ENCODE measurements at places on chromosomes 6 and 20.

GRCh38 chr20:57582432-57583288 lies 21.8 kb downstream of the PCK1 start:
- DNase-seq, result no peak

DNA sequence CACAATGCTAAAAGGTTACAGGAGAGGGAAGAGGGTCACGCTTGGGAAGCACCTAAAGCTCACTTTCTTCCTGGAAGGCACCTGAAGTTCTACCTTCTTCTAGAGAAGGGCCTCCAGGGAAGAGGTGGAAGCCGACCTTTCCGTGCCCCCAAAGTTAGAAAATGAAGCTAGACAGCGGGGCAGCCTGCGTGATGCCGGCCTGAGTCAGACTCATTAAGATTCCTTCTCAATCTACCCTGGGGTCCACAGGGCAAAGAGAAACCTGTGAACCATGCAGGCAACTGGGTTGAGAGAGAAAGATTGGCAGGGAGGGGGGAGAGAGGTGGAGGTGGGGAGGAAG lies 54.8 kb upstream of the CCDC167 start:
- DNase-seq, result peak; percentile 28

DNA sequence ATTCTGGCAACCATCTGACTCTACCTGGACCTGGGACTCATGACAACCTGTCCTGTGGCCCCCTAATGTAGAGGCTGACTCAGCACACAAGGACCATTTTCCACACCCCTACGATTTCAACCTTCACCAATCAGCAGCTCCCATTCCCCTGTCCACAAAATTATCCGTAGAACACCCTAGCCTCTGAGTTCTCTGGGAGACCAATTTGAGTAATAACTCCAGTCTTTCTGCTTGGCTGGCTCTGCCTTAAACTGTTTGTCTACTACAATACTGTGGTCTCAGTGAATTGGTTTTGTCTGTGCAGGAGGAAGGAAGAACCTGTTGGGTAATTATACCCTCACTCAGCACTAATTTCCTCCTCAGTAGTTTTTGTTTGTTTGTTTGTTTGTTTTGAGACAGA lies 99.3 kb upstream of the MRPS10 start:
- no peak for DNase-seq

- DNase-seq, result no peak
These were observed 1.5 kb downstream of the RBM38 start for GRCh38 chr20:57392512-57393271.

- no peak for DNase-seq
These were observed 25.8 kb upstream of the FABP7 start for GRCh38 chr6:122753688-122754056.

DNA sequence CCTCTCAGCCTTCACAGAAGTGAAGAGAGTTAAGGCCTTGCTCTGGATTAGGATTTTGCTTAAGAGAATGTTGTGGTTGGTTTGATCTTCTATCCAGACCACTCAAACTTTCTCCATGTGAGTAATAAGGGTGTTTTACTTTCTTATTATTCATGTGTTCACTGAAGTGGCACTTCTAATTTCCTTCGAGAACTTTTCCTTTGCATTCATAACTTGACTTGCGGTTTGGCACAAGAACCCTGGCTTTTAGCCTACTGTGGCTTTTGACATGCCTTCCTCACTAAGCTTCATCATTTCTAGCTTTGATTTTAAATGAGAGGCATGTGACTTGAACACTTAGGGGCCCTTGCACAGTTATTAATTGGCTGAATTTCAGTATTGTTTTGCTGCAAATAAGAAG lies 166.1 kb upstream of the OPRM1 start:
- no peak for DNase-seq

DNA sequence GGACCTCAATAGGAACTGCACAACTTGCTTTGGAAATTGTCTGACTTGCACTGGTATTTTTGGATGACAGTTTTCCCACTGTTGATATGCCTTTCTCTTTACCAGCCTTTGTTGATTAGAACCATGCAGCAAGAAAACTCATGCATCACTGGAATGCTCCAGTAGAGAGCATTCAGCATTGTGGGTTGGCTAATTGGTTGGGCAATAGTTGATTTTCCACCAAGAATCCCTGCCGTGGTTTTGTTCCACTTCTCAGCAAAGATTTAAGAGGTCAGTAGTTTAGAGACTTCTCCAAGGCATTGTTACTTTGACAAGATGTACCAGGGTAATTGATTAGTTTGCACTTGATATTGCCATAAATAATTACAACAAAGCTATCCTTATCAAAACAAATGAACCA lies 260.0 kb downstream of the DHX35 start:
- DNase-seq, result no peak

- no peak for DNase-seq
These were observed 2.2 kb downstream of the RGS19 start for GRCh38 chr20:64077094-64077493.

DNA sequence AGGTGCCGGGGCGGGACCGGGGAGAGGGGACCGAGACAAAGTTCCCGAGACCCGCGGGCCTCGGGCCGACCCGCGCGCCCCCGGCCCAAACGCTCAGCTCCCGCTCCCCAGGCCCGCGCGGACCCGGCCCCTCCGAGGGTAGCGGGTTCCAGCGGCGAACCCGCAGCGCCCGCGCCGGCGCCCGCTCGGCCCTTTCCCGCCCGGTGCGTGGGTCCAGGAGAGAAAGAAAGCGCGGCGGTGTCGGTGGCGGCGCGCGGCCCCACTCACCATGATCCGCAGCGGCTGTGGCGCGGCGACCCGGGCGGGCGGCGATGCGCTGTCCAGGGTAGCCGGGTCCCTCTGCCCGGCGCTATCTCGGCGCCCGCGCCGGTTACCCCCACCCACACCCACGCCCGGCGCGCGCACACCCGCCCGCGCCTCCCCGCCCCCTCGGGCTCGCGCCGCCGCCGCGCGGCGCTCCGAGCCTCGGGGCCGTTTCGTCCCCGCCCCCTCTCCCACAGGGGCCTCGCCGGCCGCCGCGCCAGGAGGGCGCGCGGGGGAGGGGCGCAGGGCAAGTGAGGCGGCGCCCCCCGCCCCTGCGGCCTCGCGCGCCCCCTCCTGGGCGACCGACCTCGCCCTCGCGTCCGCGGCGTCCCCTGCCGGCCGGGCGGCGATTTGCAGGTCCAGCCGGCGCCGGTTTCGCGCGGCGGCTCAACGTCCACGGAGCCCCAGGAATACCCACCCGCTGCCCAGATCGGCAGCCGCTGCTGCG lies at the start of gene ELOVL2:
TSS of gene ELOVL2 (minus strand) at position 345 of the 751 bp plus-strand sequence. CDS start at position 270, 75 bp downstream.
- no peak for DNase-seq

DNA sequence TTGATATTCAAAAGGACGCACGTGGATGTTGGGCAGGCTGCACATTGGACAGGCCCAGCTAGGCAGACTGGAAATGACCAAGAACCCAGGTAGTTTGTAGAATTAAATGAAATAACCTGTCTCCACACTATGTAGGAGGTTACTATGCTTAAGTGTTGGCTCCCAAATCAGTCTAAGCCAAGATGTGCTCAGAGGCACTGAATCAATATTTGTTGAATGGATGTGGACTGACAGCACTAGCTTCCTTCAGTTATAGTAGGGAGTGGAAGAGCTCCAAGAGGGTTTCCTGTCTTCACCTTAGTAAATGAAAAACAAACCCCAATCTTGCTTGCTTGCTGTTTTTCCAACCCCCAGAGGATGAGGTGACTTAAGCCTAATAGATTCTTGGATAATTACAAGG lies 180.5 kb downstream of the JARID2 start:
- DNase-seq, result no peak

- DNase-seq, result no peak
These were observed 817.5 kb upstream of the SLC35B3 start for GRCh38 chr6:9252799-9253198.

- no peak for DNase-seq
These were observed 10.6 kb upstream of the TBC1D20 start for GRCh38 chr20:472889-473292.

- peak; percentile 29 for DNase-seq
These were observed 7.7 kb upstream of the ZKSCAN8 start for GRCh38 chr6:28134015-28134414.

DNA sequence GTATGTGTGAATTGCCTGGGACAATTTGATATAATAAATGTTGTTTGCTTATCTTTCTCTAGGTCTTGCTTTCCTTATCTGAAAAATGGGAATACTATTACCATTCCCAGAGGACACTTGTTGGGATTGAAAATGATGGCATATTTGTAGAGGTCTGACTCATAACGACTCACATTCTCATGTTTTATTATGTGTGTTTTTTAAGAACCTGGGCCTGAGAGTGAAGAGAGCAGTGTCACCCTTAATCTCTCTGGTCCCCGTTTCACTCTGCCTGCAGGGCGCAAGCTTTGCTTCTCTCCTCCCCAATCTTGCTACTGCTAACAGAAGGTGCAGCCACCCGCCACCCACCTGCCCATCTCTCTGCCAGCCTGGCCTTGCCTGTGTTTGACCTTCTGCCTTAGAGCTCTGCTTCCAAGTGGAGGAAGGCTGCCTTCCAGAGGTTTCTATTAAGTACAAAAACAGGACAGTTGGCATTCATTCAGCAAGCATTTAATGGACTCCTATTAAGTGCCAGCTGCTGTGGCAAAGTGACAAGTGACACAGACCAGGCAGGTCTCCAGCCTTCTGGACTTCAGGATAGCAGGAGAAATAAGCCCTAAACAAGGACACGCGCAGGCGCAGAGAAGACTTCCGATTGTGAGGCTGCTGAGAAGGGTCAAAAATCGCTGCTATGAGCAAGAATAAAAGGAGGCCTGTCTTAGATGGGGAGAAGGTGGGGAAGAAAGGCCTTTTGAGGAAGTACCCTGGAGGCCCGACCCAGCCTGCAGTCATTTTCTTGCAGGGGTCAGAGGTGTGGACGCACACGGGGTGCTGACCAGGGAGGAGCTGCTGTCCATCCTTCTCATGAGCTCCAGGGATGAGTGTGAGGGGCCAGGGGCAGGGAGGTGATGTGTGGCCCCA lies 112.5 kb downstream of the JPH2 start:
- no peak for DNase-seq

GRCh38 chr6:3339811-3340210 lies 81.1 kb downstream of the PSMG4 start:
- no peak for DNase-seq

- no peak for DNase-seq
These were observed 16.0 kb downstream of the TCFL5 start for GRCh38 chr20:62845416-62846160.

- DNase-seq, result no peak
These were observed 602 bp upstream of the TSPYL4 start for GRCh38 chr6:116254297-116255056.

- no peak for DNase-seq
These were observed 75.0 kb downstream of the ELOVL4 start for GRCh38 chr6:79872303-79872702.

- DNase-seq, result no peak
These were observed 82.5 kb upstream of the TNFRSF21 start for GRCh38 chr6:47392251-47392650.

- DNase-seq, result no peak
These were observed 3.6 kb upstream of the VSTM2L start for GRCh38 chr20:37899105-37900045.

DNA sequence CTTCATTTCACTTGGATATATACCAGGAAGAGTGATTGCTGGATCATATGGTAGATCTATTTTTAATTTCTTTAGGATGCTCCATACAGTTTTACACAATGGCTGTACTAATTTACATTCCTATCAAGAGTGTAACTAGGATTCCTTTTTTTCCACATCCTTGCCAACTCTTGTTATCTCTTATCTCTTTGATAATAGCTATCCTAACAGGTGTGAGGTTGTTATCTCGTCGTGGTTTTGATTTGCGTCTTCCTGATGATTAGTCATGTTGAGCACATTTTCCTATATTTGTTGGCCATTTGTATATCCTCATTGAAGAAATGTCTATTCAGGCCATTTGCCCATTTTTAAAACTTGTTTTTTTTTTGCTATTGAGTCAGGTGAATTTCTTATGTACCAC lies 552.4 kb downstream of the RFPL4B start:
- DNase-seq, result no peak

- no peak for DNase-seq
These were observed 54.0 kb downstream of the TRAF3IP2 start for GRCh38 chr6:111551521-111552231.

- no peak for DNase-seq
These were observed 72.5 kb downstream of the FAM50B start for GRCh38 chr6:3921663-3922062.

DNA sequence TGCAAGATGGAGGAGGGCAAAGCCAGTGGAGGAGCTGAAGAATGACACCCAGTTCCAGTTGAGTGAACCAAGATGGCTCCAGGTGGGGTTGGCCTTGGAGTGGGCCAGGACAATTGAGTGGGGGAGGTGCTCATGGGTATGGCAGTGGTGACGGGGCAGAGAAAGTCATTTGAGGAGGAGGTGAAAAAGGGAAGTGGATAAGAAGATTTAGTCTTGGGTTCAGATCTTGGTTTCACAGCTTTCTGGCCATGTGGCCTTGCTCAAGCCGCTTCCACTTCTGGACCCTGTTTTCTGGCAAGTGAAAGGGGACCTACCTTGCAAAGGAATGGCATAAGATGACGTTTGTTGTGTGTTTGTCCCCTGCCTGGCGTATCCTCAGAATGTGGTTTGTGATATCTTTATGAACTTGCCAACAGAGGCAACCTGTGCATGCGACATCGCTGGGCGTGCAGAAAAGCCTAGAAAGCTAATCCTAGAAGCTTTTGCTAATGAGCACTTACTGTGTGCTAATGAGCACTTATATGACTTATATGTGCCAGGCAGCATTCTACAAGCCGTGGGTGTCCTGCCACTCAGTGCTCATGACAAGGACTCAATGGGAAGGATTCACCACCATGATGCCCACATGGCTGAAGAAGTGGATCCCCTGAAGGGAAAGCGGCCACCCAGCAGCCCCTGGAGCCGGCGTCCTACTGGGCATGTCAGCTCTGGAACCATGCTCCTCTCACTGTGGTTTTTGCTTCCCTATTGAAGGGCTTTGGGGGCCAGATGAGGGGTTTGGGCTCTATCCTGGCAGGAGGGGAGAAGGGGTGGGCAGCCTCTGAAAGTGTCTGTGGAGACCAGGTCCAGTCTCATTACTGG lies 23.6 kb upstream of the STX16 start:
- no peak for DNase-seq

DNA sequence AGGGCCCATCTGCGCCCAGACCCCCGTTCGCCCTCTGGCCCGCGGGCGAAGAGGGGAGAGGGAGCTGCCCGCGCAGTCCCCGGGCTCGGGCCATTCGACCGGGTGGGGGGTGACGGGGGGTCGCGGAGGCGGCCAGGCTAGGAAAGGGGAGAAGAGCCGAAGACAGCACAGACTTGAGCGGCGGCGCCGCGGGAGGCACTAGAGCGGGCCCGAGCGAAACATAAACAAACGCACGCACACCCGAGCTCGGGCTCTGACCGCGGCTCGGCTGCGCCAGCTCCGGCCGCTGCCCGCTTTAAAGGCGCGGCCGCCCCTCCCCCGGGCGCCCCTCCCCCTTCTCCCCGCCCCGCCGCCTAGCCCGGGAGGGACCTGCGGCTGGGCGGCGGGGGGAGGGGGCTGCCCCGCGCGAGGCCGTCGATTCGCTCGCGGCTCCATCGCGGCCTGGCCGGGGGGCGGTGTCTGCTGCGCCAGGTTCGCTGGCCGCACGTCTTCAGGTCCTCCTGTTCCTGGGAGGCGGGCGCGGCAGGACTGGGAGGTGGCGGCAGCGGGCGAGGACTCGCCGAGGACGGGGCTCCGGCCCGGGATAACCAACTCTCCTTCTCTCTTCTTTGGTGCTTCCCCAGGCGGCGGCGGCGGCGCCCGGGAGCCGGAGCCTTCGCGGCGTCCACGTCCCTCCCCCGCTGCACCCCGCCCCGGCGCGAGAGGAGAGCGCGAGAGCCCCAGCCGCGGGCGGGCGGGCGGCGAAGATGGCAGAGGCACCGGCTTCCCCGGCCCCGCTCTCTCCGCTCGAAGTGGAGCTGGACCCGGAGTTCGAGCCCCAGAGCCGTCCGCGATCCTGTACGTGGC lies at the start of gene FOXO3:
TSS of gene FOXO3 (plus strand) at position 455 of the 846 bp plus-strand sequence. CDS start at position 747, 292 bp downstream.
- peak; percentile 76 for DNase-seq

- no peak for DNase-seq
These were observed 240.4 kb downstream of the MYLK4 start for GRCh38 chr6:2510316-2510715.
